ENCODE measurements at places on chromosomes 1 and 21. TPM values are rescaled to one million over a fixed set of nuclear protein-coding genes. Genes with fewer than 3 reads are reported as not detected.

DNA sequence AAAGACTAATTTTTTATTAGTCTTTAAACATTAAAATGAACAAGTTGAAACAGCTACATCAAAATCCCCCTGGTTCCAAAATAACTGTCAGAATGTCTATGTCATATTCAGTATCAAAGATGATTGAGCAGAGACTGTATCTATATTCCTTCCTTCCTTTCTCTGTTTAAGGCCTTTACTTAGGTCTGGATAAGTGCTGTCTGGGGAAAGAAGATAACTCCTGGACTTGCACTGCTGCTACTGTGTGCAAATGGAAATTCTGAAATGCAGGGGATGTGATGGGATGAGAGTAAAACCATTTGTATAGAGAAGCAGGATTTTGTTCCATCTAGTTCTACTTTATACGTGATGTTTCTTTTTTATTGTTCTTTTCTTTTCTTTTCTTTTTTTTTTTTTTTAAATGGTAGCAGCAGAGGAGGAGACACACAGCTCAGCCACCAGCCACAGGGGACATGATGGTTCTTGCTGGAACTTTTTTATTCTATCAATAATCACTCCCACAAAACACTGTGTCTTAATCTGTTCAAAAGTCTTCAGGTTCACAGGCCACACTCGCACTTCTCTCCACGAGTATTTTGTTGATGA is 33.6 kb upstream of the FOXE3 start:
- H3K4me1 ChIP-seq = no peaks in the 10 kb centered on the region
- no peaks in the 10 kb centered on the region for H3K36me3 ChIP-seq
- H3K27me3 ChIP-seq = no peaks in the 10 kb centered on the region
- H3K4me3 ChIP-seq = no peak overlapping the region
- DNase-seq = no peak
- no peak overlapping the region for H3K27ac ChIP-seq

GRCh38 chr1:207691841-207692240 is 46.9 kb downstream of the CR1L start:
- H3K4me1 ChIP-seq = no peaks in the 10 kb centered on the region
- H3K27ac ChIP-seq = no peak overlapping the region
- H3K36me3 ChIP-seq = no peaks in the 10 kb centered on the region
- DNase-seq = no peak
- no peaks in the 10 kb centered on the region for H3K27me3 ChIP-seq
- no peak overlapping the region for H3K4me3 ChIP-seq

- no peak for DNase-seq
- H3K4me3 ChIP-seq = no peak overlapping the region
- H3K36me3 ChIP-seq = no peaks in the 10 kb centered on the region
- no peaks in the 10 kb centered on the region for H3K27me3 ChIP-seq
- no peak overlapping the region for H3K27ac ChIP-seq
- H3K4me1 ChIP-seq = no peaks in the 10 kb centered on the region
Observed at GRCh38 chr1:33712186-33712585, 151.7 kb upstream of the HMGB4 start.

Gene MRPL37
- 95.5 TPM for total RNA-seq

Gene BNIPL
- 0.76 TPM for total RNA-seq
